ENCODE measurements at places on chromosomes 7 and 10. TPM values are rescaled to one million over a fixed set of nuclear protein-coding genes. Genes with fewer than 3 reads are reported as not detected.
A peak's percentile ranks its signal among the peaks of the same experiment; 100 is the strongest.

Gene GPR158
- 0.06 TPM for total RNA-seq

Gene SLC26A3
- total RNA-seq = not detected

Gene INTS1
- 48.7 TPM for total RNA-seq

Gene DOCK1
- 30.1 TPM for total RNA-seq

Gene CALHM3
- not detected for total RNA-seq

Gene ZC3HAV1
- 45.8 TPM for total RNA-seq

Gene PLEKHA8
- 18.3 TPM for total RNA-seq

GRCh38 chr7:3836855-3837254 is 535.8 kb downstream of the SDK1 start:
- no peak for DNase-seq

GRCh38 chr10:118042827-118043242 is 3.9 kb downstream of the RAB11FIP2 start:
- no peak for DNase-seq

DNA sequence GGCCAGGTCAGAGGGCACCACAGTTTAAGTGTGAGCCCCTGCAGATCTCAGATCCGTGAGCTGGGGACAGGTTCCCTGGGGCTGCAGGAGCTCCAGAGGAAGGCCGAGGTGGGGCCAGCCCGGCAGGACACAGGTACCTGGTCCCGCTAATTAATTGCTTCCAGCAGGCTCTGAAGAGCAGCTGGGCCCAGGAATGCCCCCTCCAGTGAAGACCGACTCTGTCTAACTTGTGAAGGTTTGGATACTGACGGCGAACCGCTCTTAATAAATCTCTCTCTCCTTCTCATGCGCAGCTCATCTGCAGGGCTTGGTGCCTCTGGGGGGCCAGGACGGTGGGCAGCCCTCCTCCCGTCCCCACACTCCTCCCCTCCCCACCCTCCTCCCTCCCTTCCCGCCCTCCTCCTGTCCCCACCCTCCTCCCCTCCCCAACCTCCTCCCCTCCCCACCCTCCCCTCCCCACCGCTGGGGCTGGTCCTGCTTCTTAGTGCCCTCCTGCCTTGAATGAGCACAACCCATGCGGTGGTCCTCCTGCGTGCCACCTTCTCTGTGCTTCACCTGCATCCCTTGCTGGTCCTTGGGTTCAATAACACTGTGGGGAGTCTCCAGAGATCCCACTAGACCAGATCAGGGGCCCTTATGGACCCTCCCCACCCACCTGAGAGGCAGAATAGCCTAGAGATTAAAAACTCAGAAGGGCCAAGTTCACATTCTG is 38.3 kb downstream of the PDGFA start:
- no peak for DNase-seq

DNA sequence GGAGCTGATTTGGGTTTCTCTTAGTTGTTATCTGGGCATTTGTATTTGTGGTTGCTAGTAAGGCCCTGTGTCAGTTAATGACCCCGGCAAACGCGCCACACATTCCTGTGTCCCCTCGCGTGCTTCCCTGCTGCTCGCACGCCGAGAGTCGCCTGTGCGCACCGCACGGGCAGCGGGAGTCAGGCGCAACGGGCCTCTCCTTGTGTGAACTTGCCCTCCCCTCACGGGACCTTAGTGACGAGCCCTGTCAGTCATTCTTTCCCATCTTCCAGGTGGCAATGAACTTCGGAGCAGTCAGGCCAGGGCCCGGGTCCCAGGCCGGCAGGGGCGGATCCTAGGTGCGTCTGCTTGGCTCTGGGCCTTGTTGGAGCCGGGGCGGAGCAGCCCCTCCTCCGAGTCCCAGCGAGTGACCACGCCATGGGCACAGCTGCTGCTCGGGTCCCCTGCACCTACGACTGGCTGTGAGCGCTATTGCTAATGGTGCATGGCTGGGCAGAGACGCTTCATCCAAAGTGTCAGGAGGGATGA is 12.4 kb upstream of the PRKAR1B start:
- DNase-seq = no peak

GRCh38 chr7:50653126-50653864 is 88.1 kb upstream of the DDC start:
- no peak for DNase-seq

DNA sequence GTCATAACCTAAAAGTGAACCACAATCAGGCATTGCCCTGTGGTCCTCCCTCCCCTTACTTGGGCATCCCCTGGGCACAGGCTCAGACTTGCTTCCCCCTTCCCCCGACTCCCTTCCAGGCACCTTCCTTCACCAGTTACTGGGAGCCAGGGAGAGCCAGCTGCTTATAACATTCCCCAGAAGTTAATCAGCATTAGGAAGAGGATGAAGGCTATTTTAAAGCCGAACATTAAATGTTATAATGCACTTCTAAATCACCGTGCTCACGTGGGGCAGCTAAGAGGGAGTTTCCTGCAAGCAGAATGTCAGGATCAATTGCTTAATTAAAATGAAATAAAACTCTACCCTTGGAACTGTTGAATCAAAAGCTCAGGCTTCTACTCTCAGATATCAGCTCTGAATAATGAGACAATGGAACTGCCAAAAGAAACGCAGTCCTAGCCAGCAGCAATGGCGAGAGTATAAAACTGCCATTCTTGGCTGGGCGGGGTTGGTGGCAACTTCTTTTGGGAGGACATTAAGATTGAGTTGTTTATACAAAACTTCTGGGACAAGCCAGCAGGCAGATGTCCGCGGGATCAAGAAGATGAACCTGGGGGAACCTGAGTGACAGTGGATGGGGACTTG is 169.5 kb downstream of the FANK1 start:
- no peak for DNase-seq

DNA sequence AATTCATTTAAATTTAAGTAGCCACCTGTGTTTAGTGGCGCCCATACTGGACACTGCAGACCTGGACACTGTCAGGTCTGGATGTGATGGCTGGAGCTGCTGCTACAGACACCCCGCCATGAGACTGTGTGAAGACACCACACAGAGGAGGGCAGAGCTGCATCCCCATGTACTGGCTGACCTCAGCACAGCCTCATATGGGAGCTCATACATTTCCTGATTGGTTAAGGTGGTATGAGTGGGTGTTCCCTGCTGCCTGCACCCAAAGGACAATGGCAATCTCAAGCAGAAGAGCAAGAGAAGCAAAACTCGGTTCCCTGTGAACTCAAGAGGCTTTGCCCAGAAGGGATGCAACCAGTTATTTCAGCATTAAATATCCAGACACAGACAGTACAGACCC is 60.0 kb downstream of the DLG5 start:
- DNase-seq = no peak

DNA sequence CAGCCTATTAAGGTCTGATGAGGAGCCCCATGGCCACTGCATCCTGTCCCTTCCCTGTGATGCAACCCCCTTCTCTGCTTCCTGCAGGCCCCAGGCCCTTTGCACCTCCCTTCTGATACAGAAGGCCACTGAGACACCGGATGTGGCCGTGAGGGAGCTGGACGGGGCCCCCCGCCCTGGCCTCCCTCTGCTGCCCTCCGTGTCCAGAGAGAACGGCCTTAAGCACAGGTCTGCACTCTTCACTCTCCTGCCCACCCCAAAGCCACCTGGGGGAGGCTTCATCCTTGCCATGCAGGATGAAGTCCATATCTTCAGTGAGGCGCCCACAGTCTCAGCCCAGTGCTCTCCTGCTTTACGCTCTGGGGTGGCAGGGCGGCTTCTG is 86.9 kb upstream of the GNA12 start:
- DNase-seq = no peak

DNA sequence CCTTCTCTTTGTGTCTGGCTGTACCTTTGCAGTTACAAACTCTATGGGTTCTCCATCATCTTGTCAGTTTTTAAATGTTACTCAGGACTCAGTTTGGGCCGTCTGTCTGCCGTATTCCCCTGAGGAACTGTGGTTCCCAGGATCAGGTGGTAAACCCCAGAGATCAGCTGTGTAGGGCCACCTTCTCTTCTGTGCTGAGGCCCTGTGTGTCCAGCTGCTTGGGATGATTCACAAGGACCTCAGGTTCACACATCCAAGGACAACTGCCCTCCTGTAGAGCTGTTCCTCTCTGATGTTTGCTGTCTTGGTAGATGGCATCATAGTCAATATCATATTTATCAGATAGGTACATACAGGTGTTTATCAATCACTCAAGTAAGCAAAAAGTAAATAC is 24.5 kb downstream of the CUL1 start:
- no peak for DNase-seq

- no peak for DNase-seq
Measured at GRCh38 chr7:73585196-73585595, 6.8 kb upstream of the TBL2 start.

DNA sequence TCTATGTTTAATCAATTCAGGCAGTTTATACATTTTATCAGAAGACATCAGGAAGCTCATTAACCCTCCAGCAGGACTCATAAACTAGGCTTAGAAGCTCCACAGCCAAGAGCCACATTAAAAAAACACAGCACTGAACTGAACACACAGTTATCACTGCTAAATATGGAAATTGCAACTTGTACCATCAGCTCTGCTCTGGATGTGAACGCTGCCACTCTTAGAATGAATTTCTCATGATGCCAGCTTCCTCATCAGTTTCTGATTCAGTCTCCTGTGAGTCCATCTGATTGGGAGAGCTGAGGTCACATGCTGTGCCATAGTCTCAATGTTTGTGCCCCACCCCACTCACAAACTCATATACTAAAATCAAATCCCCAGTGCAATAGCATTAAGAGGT is 17.1 kb upstream of the ING3 start:
- DNase-seq = no peak

DNA sequence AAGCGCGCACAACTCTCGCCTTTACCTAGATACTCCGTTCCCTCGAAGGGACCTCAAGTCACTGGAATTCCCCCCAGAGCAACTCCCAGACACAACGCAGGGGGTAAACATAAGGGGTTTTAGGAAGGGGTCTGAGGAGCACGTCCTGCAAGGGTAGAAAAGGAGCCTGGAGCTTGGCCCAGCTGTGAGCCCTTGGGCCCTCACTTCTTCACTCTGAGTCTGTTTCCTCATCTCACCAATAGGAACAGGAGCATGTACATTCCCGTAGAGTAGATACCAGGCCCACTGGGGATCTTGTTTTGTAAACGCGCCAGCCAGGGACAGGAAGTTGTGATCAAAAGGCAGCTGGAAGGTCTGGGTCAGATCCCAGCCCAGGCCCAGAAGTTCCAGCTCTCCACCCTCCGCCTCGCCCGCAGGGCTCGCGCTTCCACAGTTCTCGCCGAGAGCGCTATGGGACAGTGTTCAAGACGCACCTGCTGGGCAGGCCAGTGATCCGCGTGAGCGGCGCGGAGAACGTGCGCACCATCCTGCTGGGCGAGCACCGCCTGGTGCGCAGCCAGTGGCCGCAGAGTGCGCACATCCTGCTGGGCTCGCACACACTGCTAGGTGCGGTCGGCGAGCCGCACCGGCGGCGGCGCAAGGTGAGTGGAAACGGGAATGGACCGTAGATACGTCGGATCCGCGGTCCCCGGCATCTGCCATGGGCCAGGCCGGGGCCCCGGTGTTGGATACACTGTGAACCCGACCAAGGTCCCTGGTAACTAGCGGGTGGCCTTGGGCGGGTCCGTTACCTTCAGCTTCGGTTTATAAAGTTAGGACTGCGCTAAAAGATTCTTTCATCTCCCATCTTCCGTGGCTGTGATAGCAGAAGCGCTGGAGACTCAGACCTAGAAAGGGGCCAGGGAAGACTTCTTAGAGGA is 1.3 kb downstream of the CYP26C1 start:
- no peak for DNase-seq

DNA sequence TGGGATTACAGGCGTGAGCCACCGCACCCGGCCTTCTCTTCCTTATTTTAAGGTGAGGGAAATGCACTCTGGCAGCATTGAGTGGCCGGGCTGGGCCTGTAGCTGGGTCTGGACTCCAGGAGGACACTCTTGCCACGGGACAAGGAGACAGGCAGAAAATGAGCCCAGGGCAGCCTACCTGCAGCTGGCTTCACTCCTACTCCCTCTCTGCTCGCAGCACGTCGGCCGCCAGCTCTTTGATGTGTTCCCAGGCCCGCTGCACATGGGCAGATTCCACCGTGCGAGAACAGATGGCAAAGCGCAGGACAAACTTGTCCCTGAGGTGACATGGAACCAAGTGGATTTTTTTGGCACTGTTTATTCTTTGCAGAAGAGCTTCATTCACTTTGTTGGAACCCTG is 12.9 kb upstream of the FIGNL1 start:
- DNase-seq = no peak

GRCh38 chr7:14745076-14745475 is 157.5 kb downstream of the DGKB start:
- DNase-seq = no peak

- no peak for DNase-seq
Measured at GRCh38 chr7:142615508-142615907, 133.8 kb upstream of the PRSS1 start.

- DNase-seq = no peak
Measured at GRCh38 chr10:72858067-72858466, 35.5 kb upstream of the OIT3 start.

GRCh38 chr10:101071267-101071884 is 9.6 kb downstream of the KAZALD1 start:
- DNase-seq = no peak

- DNase-seq = no peak
Measured at GRCh38 chr7:38600741-38601140, 30.4 kb downstream of the AMPH start.

GRCh38 chr10:79127151-79127961 is 58.6 kb downstream of the ZMIZ1 start:
- DNase-seq = peak; percentile 26

DNA sequence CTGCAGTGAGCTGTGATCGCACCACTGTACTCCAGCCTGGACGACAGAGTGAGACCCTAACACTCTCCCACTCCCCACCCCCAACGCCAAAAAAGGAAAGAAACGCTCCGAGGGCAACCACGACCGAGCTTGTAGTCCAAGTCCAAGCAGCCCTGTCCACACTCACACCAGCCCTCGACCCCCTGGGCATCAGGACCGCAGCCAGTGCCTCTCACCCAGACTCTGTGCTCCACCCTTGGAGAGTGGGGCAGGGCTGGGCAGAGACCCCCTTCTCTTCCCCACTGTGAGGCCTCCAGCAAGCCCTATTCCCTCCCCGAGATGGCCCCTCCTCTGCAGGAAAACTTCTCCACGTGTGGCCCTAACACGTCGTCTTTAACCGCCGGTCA is 82.6 kb downstream of the FOXL3 start:
- DNase-seq = no peak

- DNase-seq = no peak
Measured at GRCh38 chr10:16626697-16627096, 105.0 kb upstream of the C1QL3 start.

- no peak for DNase-seq
Measured at GRCh38 chr7:113100121-113100603, 13.5 kb upstream of the GPR85 start.

DNA sequence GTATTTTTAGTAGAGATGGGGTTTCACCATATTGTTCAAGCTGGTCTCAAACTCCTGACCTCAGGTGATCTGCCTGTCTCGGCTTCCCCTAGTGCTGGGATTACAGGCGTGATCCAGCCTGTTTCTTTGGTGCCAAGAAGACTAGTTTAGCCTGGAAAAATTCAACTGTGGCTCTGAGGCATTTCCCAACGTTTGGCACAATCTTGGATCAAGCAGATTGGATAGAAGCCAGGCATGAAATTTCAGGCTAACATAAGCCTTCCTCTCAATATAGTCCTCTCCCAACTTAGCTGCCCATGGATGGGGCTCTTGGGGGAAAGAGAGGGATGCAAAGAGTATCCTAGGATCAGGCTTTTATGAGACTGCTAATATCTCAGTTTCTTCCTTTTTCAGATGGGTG is 53.8 kb downstream of the APBB1IP start:
- no peak for DNase-seq
